Activated T-helper 2 cell treated with anti-CD3 and anti-CD28 coated beads, Interferon-gamma antibody, Interleukin-2, Interleukin-4, amounts not matched to agents 10 μg/mL and 5 μg/mL and 100 μg/mL, durations not matched to agents 14 hours and 24 hours and 36 hours (primary cell): ENCODE measurements at places on chromosomes 7 and 10. TPM values are rescaled to one million over a fixed set of nuclear protein-coding genes. Genes with fewer than 3 reads are reported as not detected.

- peaks cover 73% of the 10 kb centered on the region for H3K36me3 ChIP-seq
- peak overlapping the region; percentile 27 for H3K4me3 ChIP-seq
- no peak for DNase-seq
- no peaks in the 10 kb centered on the region for H3K27me3 ChIP-seq
- peak overlapping the region; percentile 87 for H3K27ac ChIP-seq
These were observed 32.5 kb upstream of the FAM133B start for GRCh38 chr7:92622685-92623084.

DNA sequence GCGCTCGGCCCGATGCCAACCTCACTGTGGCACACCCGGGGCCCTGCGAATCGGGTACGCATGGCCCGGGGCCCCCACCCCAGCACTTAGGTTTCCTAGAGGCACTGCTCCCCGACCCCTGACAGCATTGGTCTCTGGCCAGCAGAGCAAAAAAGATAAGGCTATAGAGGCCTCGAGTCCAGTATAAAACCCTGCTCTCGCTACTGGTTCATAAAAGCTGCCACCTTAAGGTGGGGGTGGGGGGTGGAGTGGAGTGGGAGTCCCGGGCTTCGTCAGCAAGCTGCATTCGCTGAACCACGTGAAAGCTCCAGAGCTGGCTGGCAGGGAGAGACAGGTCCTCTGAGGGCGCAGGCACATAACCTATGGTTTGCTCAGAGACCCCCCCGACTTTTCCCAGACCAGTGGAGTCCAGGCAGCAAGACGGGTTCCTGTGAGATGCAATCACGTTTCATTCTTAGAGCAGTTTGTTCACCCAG is 1.3 kb downstream of the KAZALD1 start:
- H3K36me3 ChIP-seq = no peaks in the 10 kb centered on the region
- H3K4me3 ChIP-seq = no peak overlapping the region
- no peak for DNase-seq
- peaks cover 46% of the 10 kb centered on the region for H3K27me3 ChIP-seq
- peaks cover 24% of the 10 kb centered on the region for H3K4me1 ChIP-seq
- no peak overlapping the region for H3K27ac ChIP-seq

DNA sequence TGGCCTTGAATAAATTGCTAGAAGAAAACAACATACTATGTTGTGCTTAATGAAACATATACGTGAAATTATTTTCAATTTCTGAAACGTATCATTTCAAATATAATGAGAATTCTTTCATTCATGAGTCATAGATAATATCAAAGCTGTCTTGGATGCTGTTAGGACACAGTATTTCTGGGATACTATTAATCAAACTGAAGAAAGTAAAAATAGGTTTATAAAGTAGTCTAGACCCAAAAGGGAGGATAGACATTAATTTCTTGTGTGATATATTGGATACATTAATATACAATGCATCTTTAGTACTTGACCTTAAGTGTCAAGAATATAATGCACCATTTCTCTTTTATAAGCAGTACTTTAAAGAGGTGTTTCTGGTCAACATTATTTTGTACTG is 89.7 kb downstream of the CNTNAP2 start:
- no peak for DNase-seq
- no peaks in the 10 kb centered on the region for H3K27me3 ChIP-seq
- H3K4me3 ChIP-seq = no peak overlapping the region
- no peaks in the 10 kb centered on the region for H3K36me3 ChIP-seq
- no peak overlapping the region for H3K27ac ChIP-seq

- no peaks in the 10 kb centered on the region for H3K36me3 ChIP-seq
- DNase-seq = no peak
- H3K27me3 ChIP-seq = peaks cover 7% of the 10 kb centered on the region
- no peak overlapping the region for H3K4me3 ChIP-seq
- no peak overlapping the region for H3K27ac ChIP-seq
These were observed 516.9 kb upstream of the LRRN3 start for GRCh38 chr7:110573862-110574528.

The TEX47 gene
- total RNA-seq = not detected in 2 replicates

GRCh38 chr7:157396316-157397035 is 59.7 kb downstream of the DNAJB6 start:
- DNase-seq = no peak
- peaks cover 38% of the 10 kb centered on the region for H3K36me3 ChIP-seq
- peaks cover 8% of the 10 kb centered on the region for H3K4me1 ChIP-seq
- H3K4me3 ChIP-seq = no peak overlapping the region

The ERVW-1 gene
- not detected in 2 replicates for total RNA-seq

The ABCA13 gene
- 0.02 and 0.32 TPM in 2 replicates for total RNA-seq

GRCh38 chr7:128497405-128497804 is 20.9 kb downstream of the METTL2B start:
- no peak overlapping the region for H3K27ac ChIP-seq
- H3K36me3 ChIP-seq = peaks cover 42% of the 10 kb centered on the region
- no peak overlapping the region for H3K4me3 ChIP-seq
- DNase-seq = no peak
- no peaks in the 10 kb centered on the region for H3K27me3 ChIP-seq

- H3K36me3 ChIP-seq = no peaks in the 10 kb centered on the region
- no peak for DNase-seq
- peaks cover 5% of the 10 kb centered on the region for H3K27me3 ChIP-seq
- no peak overlapping the region for H3K27ac ChIP-seq
- no peak overlapping the region for H3K4me3 ChIP-seq
- peaks cover 14% of the 10 kb centered on the region for H3K4me1 ChIP-seq
These were observed 147.6 kb upstream of the C7orf33 start for GRCh38 chr7:148442933-148443332.

The ADGRA1 gene
- total RNA-seq = not detected in 2 replicates

The SMNDC1 gene
- 40.2 and 43.1 TPM in 2 replicates for total RNA-seq

DNA sequence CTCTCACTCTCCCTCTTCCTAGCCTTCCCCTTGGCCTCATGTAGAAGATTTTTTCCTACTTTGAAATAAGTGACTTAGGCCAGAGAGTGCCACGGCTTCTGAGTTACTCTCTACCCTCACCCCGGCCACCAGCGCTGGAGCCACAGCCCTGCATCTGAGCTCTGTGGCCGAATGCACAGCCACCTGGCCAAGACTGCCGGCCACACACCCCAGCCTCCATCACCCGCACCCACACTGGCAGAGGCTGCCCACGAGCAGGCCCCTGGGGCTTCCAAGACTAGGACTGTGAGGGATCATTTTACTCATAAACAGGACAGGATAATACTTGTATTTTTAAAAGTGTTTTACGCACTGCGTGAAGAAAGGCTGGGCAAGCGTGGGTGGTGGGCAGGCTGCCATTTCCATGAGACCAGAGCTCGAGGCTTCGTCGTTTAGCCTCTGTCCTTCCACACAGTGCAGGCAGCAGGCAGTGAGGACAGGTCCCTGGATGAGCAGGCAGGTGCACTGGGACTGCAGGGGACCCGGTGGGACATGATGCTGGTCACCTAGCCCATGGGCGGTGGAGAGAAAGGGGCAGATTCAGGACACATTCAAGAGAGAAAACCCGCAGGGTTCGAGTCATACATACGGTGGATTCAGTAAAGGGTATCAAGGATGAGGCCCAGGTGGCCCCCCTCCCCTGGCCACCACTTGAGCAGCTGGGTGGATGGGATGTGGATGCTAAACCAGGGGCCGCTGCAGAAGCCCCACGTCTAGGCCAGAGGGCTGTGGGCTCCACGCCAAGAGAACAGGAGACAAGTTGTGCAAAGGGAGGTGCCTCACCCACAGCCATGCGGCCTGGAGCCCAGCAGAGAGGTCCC is 35.5 kb upstream of the RNF32 start:
- DNase-seq = no peak
- H3K36me3 ChIP-seq = no peaks in the 10 kb centered on the region
- H3K4me3 ChIP-seq = no peak overlapping the region

The GIMAP4 gene
- 36.7 and 39.1 TPM in 2 replicates for total RNA-seq

DNA sequence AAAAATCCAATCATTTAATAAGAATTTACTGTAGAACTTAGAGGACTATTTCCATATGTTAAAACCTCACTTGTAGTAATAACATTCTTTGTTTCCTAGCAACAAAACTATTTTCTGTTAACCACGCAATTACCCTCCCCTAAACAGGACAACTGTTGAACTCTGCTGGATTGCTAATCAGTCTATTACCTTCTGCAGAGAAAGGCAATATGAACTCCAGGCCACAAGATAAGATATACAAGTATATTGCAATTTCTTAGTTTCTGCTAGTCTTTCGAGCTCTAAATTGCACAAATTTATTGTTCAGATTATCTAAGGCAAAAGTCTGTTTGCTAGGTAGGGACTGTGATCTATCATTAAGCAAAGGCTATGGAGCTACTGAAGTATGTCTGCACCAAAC is 920.1 kb upstream of the LRRN3 start:
- no peaks in the 10 kb centered on the region for H3K27me3 ChIP-seq
- H3K4me1 ChIP-seq = no peaks in the 10 kb centered on the region
- no peak overlapping the region for H3K4me3 ChIP-seq
- no peak overlapping the region for H3K27ac ChIP-seq
- no peak for DNase-seq
- no peaks in the 10 kb centered on the region for H3K36me3 ChIP-seq
